CMK (cell line): ENCODE measurements at places on chromosomes 4 and X.

GRCh38 chr4:187309456-187309855 lies 585.8 kb upstream of the FAT1 start:
- DNase-seq = no peak

GRCh38 chr4:189049682-189050081 lies 891.0 kb upstream of the FRG1 start:
- DNase-seq = no peak

DNA sequence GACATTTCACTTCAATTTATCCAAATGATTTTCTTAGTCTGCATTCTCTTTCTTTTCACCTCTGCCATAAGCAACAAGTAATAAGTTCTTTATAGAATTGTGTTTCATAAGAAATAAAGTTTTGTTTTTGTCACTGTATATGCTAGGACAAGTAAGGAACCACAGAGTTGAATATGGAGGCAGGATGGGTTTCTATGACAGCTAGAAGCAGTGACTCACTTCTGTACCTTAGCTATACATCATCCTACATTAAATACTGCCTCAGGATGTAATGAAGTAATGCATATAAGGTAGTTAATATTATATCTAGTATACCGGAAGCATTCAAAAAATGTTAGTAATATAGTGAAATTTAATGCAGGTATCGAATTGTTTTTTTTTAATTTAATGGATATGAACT lies 128.0 kb downstream of the PPA2 start:
- DNase-seq = no peak

DNA sequence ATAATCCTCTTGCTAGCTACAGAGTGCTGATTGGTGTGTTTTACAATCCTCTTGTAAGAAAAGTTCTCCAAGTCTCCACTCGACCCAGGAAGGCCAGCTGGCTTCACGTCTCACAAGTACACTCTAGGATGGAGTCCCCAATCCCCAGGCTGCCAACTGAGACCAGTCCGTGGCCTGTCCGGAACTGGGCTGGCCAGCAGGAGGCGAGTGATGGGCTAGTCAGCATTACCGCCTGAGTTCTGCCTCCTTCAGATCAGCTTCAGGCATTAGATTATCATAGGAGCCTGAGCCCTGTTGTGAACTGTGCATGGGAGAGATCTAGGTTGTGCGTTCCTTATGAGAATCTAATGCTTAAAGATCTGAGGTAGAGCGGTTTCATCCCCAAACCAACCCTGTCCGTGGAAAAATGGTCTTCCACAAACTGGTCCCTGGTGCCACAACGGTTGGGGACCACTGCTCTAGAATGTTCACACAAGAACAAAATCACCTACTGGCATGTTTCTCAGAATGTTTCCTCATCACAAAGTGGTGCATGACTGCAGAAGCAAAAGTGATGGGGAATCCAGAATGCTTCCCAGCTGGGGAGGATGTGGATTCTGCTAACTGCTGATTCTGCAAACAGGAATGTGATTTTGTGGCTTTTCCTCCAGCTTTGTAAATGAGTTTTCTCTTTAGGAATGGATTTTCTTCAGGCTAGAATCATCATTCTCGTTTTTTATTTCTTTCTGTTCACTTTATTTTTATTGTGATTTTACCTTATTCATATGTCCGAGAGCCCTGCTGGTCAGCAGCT lies 40.9 kb downstream of the SEPTIN11 start:
- no peak for DNase-seq

GRCh38 chrX:129262912-129263311 lies 260.4 kb downstream of the SMARCA1 start:
- no peak for DNase-seq
